ENCODE measurements at places on chromosomes 6 and 20. TPM values are rescaled to one million over a fixed set of nuclear protein-coding genes. Genes with fewer than 3 reads are reported as not detected.

GRCh38 chr6:73182021-73182607 is 43.2 kb downstream of the KHDC1L start:
- no peak for DNase-seq

- DNase-seq = peak; percentile 33
Measured at GRCh38 chr6:111478064-111478476, 4.9 kb downstream of the REV3L start.

GRCh38 chr6:66553441-66553840 is 846.4 kb upstream of the EYS start:
- DNase-seq = no peak

The PRRT1 gene
- polyA plus RNA-seq = 0.16 TPM

DNA sequence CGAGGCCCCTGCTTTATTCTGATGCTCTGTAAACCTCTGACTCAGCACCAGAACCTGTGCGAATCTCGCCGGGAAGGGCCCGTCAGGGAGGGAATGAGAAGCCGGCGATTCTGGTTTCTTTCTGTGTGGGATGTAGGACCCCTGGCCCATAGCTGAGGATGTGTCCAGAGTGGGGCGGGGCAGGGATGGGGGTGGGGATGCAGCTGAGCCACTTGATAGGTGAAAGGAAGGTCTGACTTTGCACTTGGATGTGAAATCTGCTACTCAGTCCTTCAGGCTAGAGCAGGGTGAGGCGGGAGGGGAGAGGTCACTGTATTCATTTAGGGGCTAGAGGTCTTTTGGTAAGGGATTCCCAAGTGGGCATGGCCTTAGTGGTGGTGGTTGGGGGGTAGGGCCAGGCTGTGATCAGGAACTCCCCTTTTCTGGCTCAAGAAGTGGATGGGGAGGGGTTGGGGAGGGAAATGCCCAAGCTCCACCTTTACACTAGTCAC is 2.3 kb downstream of the TOX2 start:
- no peak for DNase-seq
